ENCODE measurements at places on chromosomes 13 and 19. TPM values are rescaled to one million over a fixed set of nuclear protein-coding genes. Genes with fewer than 3 reads are reported as not detected.

- DNase-seq = peak; percentile 7
These were observed 1246.5 kb downstream of the UQCRFS1 start for GRCh38 chr19:27966390-27966816.

DNA sequence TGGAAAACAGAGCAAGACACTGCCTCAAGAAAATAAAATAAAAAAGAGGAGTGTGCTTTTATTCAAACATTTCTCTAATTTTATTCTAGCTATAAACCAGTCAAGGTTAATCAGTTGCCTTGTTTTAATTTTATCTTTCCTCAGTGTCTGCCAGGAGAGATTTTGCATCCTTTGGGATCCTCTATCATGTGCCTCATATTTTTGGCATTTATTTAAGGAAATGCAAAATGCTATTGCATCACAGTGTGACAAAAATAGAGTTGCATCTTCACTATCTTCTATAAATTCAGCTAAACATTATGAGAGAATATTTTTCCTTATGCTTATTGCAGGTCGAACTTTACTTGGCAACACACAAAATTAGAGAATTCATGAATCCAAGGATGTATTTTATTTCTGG, 639.0 kb upstream of the KLF12 start:
- no peak for DNase-seq

DNA sequence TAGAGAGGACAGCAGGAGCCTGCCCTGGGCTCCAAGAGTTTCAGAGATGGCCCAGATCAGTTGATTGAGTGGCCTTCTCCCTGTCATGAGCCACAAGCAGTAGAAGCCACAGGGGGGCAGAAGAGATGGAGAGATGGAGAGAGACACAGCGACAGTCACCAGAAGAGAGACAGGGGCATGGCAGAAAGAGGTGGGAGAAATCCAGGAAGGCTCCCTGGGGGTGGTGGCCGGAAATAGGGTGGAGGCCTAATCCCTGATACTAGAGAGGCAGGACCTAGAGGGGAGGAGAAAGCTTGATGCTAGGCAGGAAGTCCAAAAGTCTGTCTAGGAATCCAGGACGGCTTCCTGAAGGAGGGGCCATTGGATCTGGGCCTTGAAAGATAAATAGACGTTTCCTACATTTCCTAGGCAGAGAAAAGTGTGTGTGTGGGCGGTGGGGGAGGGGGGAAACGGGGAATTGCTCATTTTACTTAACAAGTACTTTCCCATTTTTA, 9.6 kb upstream of the TPM4 start:
- no peak for DNase-seq

DNA sequence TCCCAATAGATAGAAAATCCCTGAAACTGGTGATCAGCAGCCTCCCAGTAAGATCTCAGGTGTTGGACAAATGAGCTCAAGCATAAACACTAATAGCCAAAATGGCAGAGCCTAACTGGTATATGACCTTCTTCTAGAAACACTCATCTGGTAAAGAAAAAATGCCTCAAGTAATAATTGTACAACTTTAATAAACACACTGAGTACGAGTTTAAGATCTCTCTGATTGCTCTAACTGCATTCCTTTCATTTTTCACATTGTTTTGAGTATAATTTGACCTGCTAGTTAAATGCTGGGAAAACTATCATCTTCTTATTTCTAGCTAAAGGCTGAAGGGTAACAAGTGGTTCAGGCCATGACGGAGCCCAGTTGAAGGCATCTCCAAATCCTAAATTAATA, 2009.5 kb upstream of the PCDH20 start:
- no peak for DNase-seq

GRCh38 chr19:31515931-31516330, 166.7 kb upstream of the TSHZ3 start:
- DNase-seq = no peak

Gene C19orf18
- 3.1 TPM for polyA plus RNA-seq

GRCh38 chr13:25067064-25067463, 28.9 kb upstream of the PABPC3 start:
- no peak for DNase-seq

Gene MYO9B
- polyA plus RNA-seq = 31.1 TPM

GRCh38 chr13:111114362-111115060, 599 bp upstream of the ARHGEF7 start:
- peak; percentile 62 for DNase-seq

Gene ZNF575
- 2.3 TPM for polyA plus RNA-seq

- no peak for DNase-seq
These were observed 34.7 kb upstream of the SLITRK6 start for GRCh38 chr13:85833921-85834320.

DNA sequence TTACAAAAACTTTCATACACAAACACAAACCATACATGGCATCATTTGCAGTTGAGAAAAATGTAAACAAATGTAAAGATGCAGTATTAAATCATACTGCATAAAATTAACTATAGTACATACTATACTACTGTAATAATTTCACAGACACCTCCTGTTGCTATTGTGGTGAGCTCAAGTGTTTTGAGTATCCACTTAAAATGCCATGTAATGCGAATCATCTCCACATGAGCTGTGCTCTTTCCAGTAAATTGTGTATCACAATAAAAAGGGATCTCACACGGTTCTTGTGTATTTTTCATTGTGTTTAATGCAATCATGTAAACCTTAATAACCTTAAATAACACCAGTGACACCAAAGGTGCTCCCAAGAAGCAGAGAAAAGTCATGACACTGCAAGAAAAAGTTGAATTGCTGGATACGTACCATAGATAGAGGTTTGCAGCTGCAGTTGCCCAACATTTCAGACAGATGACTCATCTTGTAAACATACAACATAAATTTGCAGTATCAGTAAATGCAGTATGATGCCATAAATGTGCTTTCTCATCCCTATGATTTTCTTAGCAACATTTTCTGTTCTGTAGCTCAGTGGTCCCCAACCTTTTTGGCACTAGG, 166.6 kb downstream of the RAP2A start:
- DNase-seq = no peak

DNA sequence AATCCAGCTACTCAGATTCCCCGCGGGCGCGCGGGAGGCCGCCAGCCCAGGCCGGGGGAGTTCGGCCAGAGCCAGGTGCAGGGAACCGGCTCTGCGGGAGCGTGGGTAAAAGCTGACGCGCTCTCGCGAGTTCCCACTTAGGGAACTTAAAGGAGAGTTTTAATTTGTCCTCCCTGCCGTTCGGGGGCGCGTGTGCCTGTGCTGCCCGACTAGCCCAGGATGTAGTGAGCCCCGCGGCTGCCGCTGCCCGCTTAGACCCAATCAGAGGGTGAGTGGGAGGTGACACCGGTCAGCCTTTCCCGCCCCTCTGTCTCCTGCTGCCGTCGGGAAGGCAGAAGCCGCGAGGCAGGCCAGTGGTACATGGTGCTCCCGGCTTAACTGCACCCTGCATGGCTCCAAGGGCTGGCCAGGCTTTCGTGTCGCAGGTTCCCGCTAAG, 36.0 kb upstream of the NEK3 start:
- peak; percentile 66 for DNase-seq

DNA sequence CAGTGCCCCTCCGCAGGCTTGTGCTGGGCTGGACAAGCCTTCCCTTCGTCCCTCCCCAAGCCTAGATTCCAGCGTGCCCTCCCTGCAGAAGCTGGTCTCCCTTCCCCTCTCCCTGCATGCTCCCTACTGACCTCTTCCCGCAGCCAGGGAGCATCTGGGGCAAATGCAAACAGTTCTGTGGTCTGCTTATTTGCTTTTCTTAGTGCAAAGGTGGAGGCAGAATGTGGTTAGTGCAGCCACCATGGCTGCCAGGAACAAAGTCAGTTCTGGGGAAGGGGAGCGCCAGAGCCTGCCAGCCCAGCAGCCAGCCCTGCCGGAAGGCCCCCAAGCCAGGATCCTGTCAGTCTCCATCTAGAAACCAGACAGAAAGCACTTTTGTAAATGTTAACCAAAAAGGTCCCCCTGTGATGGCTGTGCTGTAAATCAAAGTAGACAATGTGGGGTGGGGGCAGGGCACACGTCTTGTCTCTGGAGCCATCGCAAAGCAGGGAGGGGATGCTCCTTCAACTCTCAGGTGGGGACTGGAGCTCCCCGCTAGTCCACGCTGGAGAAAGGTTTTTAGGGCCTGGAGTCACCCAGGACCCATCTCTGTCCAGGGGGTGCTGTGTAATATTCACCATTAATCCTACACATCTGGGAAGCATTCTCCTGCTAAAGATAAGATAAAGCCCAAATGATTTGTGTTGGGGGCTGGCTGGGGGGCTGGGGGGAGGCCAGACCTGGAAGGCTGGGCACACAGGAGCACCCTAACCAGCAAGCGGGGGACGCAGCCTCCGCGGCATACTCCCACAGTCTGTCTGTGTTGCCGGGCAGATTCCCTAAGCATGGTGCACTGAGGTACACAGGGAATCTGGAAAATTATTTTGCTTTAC, 30.9 kb downstream of the SERP2 start:
- no peak for DNase-seq

DNA sequence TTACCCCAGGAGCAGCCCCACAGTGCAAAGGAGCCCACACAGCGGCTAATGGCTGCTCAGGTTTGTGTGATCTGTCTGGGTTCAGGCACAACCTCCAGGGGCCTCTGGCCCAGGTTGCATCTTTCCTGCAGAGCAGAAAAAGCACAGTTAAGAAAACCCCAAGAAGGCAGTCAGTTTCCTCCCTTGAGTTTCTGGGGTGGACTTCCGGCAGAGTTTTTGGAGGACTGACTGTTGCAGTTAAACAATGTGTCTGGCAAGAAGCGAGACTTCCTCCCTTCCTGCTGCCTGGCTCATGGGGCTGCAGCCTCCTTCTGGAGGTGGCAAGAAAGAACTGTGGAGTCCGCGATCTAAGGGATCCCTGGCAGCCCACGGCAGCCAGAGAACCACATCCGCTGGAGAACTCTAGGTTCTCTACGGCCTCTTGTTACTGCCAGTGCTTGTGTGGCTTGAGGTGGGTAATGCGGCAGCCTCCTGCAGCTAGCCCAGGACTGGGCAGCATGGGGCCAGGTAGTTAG, 114.4 kb downstream of the ZDHHC20 start:
- no peak for DNase-seq

- DNase-seq = no peak
These were observed 583 bp upstream of the ZNF480 start for GRCh38 chr19:52296400-52296772.

- DNase-seq = peak; percentile 81
These were observed at the start of gene SLITRK5 for GRCh38 chr13:87671031-87671752. SLITRK5 (plus strand) TSS chr13:87671371; CDS start chr13:87675389, 4,018 bp downstream.
